ENCODE measurements at places on chromosomes 12 and 14.

GRCh38 chr14:59868021-59868420 lies 2.6 kb downstream of the RTN1 start:
- no peak for DNase-seq

- DNase-seq = peak; percentile 50
These were observed 82.7 kb downstream of the BCL11B start for GRCh38 chr14:99189201-99189801.

DNA sequence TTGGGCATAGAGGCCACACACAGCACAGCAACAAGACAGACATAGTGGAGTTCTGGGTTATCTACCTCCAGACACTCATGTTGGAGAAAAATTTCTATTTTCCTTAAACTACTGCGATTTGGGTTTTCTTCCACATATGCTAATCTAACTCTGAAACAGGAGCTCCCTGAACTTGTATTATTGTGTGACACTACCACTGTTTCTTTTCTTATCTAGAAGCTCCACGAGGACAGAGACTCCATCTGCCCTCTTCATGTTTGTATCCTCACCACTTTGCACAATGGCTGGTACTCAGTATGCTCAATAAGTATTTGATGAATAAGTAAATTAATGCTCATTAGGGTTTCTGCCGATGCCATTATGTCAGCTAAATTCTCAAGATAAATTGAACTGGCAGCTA lies 218.6 kb downstream of the PAX9 start:
- no peak for DNase-seq

DNA sequence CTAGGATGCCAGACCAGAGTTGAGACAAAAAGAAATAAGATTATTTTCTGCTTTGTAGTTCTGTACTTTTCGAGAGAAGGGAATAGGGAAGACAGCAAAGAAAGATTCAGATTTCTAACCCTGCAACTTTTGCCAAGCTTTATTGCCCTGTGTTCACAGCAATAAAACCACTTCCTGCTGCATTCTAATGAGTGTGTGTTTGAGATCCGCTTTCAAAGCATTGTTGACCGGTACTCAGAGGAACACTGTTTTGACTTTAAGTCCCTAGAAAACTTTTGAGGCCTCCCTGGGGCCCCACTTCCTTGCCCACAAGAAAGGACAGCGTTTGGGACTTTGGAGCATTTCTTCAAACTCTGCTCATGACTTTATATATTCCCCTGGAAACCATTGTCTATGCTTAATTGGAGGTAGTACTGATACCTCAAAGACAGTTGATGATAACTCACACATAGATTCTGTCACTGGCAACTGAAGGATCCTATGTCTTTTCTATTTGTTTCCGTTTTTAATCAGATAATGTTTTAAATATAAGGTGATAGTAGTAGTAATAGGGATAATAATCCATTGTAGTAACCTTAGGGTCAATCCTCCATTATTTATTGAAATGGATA lies 1.3 kb downstream of the RNASE6 start:
- no peak for DNase-seq

DNA sequence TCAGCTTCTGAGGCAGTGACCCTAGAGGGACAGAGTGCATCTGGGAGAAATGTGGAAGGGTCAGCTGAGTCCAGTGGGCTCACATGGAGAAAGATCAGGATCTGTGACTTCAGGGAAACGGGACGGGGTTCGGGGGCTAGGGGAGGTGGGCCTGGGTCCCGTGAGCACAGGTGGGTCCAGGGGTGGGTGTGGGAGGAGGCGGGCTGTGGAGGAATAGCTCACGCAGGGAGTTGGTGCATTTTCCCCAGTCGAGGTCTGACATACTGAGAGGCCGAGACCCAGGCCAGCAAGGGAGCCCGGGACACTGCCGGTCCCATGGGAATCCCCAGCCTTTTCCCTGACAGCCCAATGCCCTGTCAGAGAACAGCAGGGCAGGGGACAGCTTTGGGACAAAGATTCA lies 93.1 kb downstream of the TNFAIP2 start:
- DNase-seq = no peak

All from T-cell (primary cell).